ENCODE measurements at places on chromosomes 13 and 19. TPM values are rescaled to one million over a fixed set of nuclear protein-coding genes. Genes with fewer than 3 reads are reported as not detected.

Gene MIA
- polyA plus RNA-seq: 1.2 TPM

Gene COQ8B
- polyA plus RNA-seq: 36.5 TPM

Gene NUMBL
- 13.0 TPM for polyA plus RNA-seq

Gene URAD
- polyA plus RNA-seq: not detected

Gene USPL1
- 28.3 TPM for polyA plus RNA-seq

Gene UBE2L5
- 0.65 TPM for polyA plus RNA-seq

Measured in right renal pelvis (tissue), 4 donors.